Kasumi-1 (cell line): ENCODE measurements at places on chromosomes 5 and 9.

DNA sequence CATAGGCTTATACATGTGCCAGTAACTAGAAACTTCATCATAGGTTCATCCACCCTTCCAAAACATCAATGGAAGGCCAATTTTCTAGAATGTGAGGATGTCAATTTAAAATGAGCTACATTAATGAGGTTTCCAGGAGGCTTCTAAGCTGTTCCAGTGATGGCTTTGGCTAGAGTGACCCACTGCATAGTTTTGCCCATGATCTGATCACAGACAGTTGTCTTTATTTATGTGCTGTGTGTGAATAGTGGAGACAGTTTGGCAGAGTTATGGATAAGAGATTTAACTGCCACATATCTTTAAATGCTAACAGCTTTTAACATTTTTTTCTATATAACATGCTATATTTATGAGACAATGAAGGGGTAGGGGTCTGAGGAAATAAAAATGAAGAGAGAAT is 139.0 kb upstream of the ZNF462 start:
- no peak for DNase-seq

DNA sequence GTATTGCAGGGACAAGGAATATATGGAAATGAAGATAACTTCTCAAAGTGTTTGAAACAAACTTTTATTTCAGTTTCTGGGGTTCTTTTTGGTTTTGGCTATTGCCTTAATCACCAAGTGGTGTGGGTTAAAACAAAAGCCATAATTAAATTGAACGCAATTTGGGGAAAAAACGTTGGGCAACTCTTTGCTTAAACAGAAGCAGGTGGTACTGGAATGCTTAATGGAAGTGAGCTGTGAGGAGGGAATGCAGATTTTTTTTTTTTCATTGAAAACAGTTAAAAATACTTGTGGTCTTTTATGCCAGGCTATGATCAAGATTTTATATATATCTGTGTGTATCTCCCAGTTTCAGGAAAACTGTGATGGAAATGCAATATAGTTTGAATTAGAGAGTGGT is 195.7 kb upstream of the TUT7 start:
- DNase-seq = no peak

- DNase-seq = no peak
Measured at GRCh38 chr9:124190761-124191160, 67.0 kb upstream of the NEK6 start.

DNA sequence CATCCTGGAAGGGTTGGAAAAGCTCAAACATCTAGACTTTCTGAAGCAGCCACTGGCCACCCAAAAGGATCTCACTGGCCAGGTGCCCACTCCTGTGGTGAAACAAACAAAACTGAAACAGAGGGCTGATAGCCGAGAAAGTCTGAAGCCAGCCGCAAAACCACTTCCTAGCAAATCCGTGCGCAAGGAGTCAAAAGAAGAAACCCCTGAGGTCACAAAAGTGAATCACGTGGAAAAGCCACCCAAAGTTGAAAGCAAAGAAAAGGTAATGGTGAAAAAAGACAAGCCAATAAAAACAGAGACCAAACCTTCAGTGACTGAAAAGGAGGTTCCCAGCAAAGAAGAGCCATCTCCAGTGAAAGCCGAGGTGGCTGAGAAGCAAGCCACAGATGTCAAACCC is 87.6 kb downstream of the MAP1B start:
- no peak for DNase-seq

DNA sequence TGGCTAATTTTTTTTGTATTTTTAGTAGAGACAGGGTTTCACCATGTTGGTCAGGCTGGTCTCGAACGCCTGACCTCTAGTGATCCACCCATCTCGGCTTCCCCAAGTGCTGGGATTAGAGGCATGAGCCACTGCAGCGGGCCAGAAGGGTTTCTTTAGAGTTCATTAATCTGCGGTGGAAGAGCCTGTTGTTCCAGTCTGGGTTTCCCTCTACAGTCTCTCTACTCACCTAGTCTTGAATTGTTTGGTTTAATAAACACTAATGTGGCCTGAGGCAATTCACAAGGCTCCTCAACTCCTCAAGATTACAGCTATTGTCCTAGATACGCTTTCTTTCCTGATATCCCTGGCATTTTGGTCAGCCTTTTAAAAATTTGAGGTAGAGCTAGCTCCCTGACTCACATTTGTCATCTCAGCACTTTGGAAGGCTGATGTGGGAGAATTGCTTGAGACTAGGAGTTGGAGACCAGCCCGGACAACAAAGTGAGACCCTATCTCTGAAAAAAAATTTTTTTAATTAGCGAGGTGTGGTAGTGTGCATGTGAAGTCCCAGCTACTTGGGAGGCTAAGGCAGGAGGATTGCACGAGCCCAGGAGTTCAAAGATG is 4.6 kb upstream of the SAR1B start:
- no peak for DNase-seq

DNA sequence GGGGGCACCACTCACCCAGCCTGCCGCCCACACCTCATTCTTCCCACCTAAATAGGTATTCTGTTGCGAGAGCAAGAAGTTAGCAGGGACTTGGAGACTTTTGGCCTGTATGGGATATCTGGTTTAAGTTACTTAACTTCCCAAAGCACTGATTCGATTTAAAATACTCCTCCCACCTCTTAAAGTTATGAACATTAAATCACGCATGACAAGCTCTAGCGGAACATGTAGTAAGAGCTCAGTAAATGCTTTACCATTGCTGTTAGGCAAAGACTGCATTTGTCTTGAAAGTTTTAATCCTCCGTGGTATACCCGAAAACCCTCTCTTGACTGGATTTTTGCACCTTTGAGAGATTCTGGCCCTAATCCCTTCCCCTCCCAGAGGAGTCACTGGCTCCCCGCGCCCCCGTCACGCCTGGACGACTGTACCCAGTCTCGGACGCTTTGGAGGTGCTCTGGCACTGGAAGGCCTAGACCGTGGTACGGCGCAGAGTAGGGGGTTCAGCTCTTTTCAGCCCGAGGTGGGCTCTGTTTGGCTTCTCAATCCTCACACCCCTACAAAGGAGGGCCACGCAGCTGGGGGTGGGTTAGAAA is 4.4 kb downstream of the GDNF start:
- no peak for DNase-seq

- no peak for DNase-seq
Measured at GRCh38 chr5:176664886-176665285, 17.6 kb downstream of the TSPAN17 start.

DNA sequence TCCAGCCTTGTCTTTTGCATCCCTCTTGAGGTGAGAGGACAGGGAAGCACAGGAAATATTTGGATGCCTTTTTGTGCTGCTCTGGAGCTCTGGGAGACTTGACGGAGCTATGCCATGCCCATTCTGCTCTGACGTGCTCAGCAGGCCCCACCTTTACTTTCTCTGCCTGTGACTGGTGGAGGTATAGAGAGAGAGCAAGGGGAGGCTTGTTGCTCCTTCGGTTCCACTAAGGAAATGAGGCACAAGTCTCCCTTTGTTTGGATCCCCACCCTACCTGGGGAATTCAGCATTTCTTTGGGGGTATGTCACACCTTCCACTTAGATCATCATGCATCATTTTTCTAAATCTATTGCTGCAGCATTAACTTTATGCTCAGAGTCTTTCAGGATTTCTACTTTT is 121.8 kb upstream of the CNTLN start:
- no peak for DNase-seq

DNA sequence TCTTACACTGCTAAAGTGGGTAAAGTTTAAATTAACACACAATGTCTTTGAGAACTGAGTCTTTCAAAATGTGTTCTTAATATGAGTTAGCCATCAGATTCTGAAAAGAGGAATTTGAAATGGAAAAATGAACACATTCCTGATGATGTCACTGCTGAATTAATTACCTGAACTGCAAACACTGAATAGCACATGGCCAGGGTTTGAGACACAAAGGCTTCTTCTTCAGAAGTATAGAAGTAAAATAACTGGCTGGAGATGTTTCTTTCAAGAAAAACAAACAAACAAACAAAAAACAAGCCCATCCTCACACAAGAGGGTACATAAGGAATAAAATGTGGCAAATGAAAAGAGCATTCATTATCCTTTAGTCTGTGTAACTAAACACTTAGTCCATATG is 7.1 kb downstream of the GLIS3 start:
- DNase-seq = no peak

- peak; percentile 7 for DNase-seq
Measured at GRCh38 chr9:23322392-23322791, 503.6 kb downstream of the ELAVL2 start.

DNA sequence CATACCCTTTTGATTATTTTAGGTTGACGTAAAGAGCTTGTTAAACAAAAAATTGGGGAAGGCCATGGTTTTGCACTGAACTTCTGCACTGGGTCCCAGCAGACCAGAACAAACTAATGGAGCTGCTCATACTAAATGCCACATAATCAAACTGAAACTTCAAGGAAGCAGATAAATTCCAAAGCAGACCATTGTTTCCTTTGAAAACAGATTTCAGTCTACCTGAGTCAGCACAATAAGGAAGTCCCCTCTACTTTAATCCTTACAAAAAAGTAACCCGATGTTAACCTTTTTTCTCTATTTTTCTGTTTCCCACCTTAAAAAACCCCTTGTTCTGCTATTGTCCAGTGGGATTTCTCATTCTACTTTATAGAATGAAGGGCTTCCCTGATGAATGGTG is 39.2 kb downstream of the WDR36 start:
- DNase-seq = no peak

DNA sequence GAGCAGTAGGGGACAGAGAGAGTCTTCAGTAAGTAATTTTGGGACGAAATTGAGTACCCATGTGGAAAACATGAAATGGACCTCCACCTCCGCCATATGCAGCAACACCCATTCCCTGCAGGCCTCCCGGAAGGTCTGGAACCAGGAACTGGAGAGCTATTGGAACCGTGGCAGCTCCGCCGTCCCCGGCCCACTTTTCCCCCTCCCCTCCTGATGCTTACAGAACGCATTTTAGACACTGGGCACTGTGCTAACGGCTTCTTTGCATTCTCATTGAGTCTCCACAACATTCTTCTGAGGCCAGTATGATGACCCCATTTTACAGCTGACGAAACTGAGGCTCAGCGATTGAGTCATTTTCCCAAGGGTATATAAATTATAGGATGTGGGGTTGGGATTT is 20.4 kb upstream of the ZBTB43 start:
- no peak for DNase-seq

DNA sequence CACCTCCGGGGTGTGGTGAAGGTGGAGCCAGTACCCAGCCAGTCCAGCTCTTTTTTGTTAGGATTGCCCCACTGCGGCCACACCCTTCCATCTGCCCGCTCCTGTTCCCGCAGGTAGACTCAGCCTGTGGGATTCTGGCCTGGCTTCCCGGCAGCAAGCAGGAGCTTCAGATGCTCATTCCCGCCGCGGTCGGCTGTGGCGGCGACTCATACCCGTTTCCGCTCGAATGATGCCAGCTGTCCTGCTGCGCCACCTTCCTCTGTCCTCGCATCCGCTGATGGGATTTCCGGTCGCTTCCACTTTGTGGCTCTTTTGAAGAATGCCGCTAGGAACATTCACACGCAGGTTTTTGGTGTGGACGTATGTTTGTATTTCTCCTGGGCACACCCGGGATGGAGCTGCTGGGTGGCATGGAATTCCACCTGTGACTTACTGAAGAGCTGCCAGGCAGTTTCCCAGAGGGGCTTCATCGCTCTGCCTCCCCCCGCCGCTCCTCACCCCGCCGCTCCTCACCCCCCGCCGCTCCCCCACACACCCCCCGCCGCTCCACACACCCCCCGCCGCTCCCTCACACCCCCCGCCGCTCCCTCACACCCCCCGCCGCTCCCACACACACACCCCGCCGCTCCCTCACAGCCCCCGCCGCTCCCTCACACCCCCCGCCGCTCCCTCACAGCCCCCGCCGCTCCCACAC is 60.3 kb downstream of the TENT4A start:
- DNase-seq = no peak

DNA sequence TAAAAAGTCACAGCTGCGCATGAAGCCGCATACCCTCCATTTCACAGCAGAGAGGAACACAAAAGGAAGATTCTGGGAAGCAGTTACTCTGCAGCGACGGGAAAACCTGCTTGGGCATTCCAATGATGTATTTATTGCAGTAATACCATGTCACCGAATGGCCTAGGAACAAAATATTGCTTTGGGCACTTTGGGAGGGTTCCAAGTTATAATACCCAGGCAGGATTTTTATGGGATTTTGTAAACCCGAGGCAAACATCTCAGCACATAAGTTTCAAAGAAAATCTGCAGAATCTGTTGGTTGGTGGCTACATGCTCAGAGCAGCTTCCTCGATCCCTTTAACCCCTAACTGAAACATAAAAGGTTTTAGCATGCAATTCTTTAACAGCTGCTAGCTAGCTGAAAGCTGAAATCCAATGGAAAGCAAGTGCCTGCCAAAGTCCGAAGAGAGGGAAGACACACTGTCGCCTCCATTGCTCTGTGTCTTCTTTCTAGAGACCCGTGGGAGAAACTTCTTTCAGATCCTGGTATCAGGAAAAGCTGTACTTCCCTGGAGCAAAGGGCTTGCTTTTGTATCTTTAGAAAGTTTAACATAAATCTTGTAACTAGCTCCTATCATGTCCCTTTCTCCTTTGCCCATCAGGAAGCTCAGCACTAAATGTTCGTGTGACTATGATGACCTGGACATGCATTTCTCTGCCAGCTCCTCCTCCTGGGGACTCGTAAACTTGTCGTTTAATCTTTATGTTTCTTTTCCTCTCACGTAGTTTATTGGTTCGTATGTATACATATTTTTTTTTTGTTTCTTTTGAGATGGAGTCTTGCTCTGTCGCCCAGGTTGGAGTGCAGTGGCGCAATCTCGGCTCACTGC is 195.0 kb downstream of the MAPKAP1 start:
- no peak for DNase-seq

- DNase-seq = peak; percentile 20
Measured at GRCh38 chr9:105539452-105539851, 18.5 kb upstream of the FKTN start.

DNA sequence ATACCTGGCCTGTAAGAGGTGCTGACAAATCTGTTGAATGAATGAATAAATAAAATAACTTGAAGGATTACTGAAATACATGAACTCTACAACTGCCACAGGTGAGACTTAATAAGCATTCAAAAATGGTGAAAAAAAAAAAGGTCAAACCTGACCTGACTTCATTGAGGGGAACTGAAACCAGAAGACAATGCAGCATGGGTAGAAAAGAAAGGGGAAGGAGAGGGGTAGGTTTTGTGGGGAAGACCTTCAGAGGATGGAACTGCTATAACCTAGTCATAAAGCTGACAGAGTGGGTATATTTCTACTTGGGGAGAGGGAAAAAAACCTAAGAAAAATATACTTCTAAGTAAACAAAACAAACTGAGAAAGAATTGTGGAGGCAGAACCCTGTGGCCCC is 56.6 kb downstream of the RASEF start:
- DNase-seq = no peak
